ENCODE measurements at places on chromosomes 4 and X.

GRCh38 chr4:156705311-156705710 lies 266.3 kb downstream of the PDGFC start:
- DNase-seq, result no peak

- DNase-seq, result no peak
These were observed 325.3 kb upstream of the RASGEF1B start for GRCh38 chr4:81796790-81797528.

DNA sequence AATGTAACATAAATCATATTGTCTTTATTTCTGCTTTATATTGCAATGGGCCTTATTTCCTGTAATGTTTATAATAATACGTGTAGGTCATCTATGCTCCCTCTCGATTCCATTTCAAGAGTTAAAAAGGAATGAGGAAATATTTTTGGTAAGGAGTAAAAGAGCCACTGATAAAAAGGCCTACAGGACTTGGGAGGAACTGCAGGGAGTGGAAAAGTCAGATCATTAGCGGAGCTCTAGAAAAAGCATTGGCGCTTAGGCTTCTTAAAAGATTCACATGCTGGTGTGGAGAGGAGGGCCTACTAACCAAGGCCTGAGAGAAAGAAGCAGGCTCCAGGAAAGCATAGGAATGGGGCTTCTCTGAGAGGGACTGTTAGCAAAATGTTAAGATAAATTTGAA lies 82.9 kb upstream of the PNPLA4 start:
- DNase-seq, result no peak

DNA sequence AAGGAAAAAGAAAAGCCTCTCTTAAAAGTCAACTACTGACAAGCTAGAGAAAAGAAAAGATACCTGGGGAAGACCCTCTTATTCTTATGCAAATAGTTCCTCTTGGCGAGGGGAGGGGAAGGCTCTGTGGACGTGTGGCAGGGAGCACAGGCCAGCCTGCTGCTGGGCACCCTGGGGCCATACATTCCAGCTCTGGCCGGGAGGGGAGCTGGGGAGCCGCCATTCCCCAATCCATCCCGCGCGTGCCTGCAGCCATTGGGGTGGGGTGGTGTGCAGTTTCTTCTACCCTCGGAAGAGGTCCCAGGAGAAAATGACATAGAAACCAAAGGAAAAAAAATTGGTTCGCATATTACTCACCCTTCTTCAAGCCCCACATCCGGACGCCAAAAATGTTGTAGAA lies 1496.4 kb downstream of the RPA4 start:
- DNase-seq, result no peak

GRCh38 chr4:41504167-41504818 lies 33.7 kb upstream of the LIMCH1 start:
- DNase-seq, result no peak

DNA sequence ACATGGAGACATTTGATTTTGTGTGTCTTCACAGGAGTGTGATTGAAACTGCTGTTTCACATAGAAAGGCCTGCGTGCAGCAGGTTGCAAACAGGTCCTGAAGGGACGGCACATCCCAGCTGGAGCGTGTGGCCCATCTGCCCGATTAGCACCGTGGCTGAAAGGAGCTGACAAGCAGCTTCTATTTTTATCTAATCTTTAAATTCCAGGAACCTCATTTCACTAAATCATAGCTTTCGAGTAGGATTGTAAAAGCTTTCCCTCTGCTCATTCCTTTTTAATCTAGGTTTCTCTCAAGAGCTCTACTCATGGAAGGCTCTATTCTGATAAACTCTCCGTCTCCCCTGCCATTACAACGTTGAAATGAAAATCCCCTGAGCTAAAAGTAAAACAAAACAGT lies 106.8 kb downstream of the FSTL5 start:
- no peak for DNase-seq

DNA sequence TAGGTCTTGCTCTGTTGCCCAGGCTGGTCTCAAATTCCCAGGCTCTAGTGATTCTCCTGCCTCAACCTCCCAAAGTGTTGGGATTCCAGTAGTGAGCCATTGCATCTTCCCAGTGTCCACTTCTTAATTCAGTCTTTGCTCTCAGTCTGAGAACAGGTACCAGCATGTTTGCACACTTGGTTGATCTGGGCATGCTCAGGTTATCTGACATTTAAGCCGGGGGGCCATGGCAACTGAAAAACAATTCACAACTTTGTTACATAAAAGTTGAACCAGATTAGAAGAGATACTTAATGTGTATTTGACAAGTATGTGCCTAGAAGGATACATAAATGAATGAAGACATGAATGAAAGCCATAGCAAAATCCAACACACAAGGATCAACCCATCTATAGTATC lies 39.0 kb downstream of the FGFBP1 start:
- no peak for DNase-seq

DNA sequence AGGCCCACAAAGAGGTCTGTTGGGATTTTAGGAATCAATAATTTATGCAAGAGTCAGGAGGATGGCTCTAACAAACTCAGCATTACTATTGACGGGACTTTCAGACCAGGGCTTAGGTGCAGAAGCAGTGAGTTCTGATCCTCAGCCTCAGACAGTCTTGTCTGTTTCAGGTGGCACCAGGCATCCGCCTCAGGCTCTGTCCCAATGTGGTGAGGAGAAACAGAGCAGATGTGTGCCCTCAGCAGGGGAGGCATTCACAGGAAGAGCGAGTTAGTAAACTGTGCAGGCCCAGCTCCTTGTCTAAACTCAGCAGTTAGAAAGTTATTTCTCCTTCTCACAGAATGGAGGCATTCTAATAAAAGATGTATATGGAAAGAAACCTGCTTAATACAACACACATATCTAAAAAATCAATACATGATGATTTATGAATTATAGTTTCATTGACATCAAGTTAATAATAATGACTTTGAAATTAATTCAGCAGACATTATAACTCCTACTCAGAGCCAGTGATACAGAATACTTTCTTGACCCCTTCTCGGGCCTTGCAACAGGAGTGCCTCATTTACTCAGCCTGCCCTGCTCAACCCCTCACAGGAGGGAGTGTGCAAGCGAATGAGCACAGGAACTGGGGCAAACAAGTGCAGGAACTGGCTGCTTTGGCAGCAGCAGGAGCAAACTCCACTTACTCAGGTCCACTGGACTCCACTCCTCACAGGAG lies 202.8 kb upstream of the SMIM31 start:
- DNase-seq, result no peak

- DNase-seq, result no peak
These were observed 302.9 kb upstream of the FAM241A start for GRCh38 chr4:111842336-111842735.

GRCh38 chrX:140762061-140762460 lies 52.5 kb downstream of the LINC00632 start:
- DNase-seq, result no peak

GRCh38 chr4:173909294-173909693 lies 374.2 kb downstream of the FBXO8 start:
- no peak for DNase-seq

- no peak for DNase-seq
These were observed 462.7 kb downstream of the INPP4B start for GRCh38 chr4:142383354-142383753.

DNA sequence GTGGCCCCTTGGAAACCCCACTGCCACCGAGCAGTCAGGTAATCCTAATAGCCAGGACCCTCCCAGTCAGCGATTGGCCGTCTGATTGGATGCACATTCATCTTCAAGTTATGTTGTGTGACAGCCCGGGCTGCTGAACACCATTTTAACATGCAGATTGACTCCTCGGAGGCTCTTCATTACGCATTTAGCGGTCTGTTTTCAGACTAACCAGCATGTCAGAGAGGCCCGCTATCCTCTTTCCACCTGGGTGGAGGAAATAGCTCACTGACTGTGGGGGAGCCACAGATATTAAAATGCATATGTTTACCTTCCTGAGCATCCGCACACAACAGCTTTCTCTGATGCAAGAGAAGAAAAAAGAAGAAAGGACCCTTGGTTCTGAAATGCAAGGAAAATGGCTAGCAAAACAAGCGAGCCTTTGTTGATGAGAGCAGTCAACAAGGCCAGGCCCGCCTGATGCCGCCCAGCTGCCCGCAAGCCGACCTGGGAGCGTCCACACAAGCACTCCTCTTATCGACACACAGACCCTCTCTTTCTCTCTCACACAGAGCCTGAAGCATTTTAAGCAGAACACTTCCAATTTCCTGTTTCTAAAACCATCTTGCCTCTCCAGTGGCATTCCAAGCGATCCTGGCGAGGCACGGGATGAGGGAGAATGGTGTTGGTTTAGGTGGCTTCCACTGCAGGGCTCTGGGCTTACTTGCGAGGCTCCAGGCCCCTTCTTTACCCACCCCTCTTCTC lies 118.3 kb downstream of the MGST2 start:
- DNase-seq, result no peak

Measured in hematopoietic multipotent progenitor cell treated with erythropoietin and hydrocortisone succinate and interleukin-3 and kit ligand, for 17 days (in vitro differentiated cells).